ENCODE measurements at places on chromosomes 7 and 10.

DNA sequence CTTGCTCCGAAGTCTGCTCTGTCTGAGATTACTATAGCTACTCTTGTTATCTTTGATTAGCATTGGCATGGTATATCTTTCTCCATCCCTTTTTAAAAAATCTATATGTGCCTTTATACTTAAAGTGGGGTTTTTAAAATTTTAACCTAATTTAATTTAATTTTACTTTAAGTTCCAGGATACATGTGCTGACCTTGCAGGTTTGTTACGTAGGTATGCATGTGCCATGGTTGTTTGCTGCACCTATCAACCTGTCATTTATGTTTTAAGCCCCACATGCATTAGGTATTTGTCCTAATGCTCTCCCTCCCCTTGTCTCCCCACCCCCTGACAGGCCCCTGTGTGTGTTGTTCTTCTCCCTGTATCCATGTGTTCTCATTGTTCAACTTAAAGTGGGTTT, 54.6 kb downstream of the TBC1D12 start:
- DNase-seq = no peak

DNA sequence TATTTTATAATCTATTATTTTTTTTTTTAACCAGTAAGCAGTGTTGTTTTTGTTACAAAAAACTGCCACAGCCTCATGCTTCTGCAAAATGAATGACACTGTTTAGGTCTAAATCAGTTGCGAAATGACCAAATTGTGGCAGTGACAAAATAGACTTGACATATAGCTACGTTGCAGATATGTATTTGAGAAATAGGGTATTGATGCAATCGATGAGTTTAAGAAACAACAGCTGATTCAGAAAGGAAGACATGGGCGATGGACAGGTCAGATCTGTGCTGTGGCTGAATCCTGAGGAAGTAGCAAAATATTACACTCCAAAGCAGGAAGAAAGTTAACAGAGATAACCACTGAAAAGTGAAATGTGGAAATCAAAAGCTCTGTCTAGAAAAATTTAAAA, 89.0 kb upstream of the STEAP4 start:
- no peak for DNase-seq

- no peak for DNase-seq
These were observed 15.7 kb downstream of the DNAJB6 start for GRCh38 chr7:157352516-157352915.

GRCh38 chr10:58174831-58175230, 92.9 kb downstream of the IPMK start:
- DNase-seq = no peak

DNA sequence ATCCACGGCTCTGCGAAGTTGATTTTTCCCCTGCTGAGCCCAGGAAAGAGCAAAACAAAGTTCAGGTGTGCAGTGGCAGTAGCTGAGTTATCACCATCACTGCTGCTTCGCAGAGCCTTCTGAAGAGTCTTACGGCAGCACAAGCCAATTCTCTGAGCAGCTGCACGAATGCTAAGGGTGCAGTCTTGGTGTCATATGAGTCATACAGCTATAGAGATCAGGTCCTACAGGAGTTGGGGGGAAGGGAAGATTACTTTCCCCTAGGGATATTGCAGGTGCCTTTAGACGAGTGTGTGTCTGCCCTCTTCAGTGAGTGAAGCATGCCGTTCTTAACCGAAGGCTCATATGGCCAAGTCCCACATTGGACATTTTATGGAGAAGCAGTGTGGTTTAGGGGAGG, 227.8 kb downstream of the CELF2 start:
- no peak for DNase-seq

DNA sequence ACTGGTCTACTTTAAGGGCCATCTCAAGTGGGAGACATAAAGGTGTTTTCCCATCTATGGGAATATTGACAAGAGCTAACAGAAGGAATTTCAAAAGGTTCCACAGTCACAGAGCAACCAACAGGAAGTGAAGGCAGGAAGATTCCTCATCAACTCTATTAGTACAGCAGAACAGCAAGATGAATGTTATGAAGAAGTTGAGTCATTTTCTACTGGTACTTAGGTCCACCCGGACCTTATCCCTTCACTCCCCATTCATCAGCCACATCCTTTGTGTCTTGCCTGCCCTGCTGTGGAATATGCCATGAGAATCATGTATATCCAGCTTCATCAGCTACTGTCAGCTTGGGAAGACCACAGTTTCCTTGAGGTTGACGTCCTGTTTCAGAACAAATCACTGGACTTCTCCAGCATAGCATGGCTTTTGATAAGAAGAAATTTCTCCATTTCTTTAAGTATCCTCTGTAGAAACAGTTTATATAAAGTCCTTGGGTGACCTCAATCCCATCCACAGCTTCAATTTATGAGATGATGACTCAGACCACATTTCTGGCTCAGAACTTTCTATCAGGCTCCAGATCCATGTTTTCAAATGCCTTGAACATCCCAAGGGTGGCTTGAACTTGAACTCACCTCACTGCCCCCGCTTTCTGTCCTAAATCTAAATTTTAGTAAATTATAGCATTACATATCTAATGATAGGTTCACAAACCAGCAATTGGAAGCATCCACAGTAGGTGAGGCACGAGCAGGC, 84.9 kb upstream of the AGK start:
- no peak for DNase-seq
